ENCODE measurements at places on chromosomes 11 and 22. TPM values are rescaled to one million over a fixed set of nuclear protein-coding genes. Genes with fewer than 3 reads are reported as not detected.

- no peak overlapping the region for H3K27ac ChIP-seq
- no peaks in the 10 kb centered on the region for H3K36me3 ChIP-seq
- H3K4me3 ChIP-seq, result no peak overlapping the region
- DNase-seq, result no peak
- no peaks in the 10 kb centered on the region for H3K4me1 ChIP-seq
Measured at GRCh38 chr11:41499429-41499828, 40.0 kb upstream of the LRRC4C start.

- H3K4me1 ChIP-seq, result peaks cover 42% of the 10 kb centered on the region
- H3K4me3 ChIP-seq, result no peak overlapping the region
- H3K27ac ChIP-seq, result no peak overlapping the region
- no peak for DNase-seq
Measured at GRCh38 chr11:125399945-125400344, 96.1 kb downstream of the FEZ1 start.

Gene SEPTIN3
- total RNA-seq, result 0.92 TPM

Gene BIK
- not detected for total RNA-seq

DNA sequence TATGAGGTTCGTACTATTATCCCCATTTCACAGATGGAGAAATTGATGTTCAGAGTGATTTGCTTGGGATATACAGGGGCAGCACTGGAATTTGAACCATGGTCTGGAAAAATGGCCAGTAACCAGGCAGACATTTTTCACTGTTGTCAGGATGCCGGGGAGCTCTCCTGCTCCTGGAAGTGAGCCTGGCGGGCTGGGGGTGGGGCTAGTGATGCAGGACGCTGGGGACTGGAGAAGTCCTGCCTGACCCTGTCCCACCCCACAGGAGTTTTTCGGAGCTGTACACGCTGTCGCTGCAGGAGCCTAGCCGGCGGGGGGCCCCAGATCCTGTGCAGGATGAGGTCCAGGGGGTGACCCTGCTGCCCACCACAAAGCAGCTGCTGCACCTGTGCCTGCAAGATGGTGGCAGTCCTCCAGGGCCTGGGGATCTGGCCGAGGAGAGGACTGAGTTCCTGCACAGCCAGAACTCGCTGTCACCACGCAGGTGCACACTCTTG lies 11.1 kb downstream of the SIPA1 start:
- no peak overlapping the region for H3K27ac ChIP-seq
- no peaks in the 10 kb centered on the region for H3K27me3 ChIP-seq
- no peaks in the 10 kb centered on the region for H3K36me3 ChIP-seq
- H3K4me3 ChIP-seq, result no peak overlapping the region
- peaks cover 33% of the 10 kb centered on the region for H3K4me1 ChIP-seq

Gene APOA1
- total RNA-seq, result not detected

Gene IGLL1
- not detected for total RNA-seq
